Type B pancreatic cell (in vitro differentiated cells): ENCODE measurements at places on chromosomes 5 and 9. TPM values are rescaled to one million over a fixed set of nuclear protein-coding genes. Genes with fewer than 3 reads are reported as not detected.

DNA sequence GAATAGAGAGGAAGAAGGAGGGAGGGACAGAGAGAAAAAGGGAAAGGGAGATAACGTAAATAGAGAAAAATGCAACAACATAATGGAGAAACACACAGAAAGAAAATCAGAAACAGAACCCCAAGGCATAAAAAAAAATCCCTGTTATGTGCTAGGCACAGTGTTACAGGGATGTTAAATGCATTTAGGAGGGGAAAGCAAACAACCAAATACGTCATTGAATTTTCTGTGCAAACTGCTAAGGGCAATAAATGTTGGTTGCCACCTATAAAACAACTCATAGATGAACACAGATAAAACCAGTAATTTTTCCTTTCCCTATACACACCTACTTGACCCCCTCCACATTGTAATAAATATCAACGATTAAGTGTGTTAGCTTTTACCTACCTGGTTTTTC lies 51.3 kb upstream of the ASTN2 start:
- no peak for DNase-seq

DNA sequence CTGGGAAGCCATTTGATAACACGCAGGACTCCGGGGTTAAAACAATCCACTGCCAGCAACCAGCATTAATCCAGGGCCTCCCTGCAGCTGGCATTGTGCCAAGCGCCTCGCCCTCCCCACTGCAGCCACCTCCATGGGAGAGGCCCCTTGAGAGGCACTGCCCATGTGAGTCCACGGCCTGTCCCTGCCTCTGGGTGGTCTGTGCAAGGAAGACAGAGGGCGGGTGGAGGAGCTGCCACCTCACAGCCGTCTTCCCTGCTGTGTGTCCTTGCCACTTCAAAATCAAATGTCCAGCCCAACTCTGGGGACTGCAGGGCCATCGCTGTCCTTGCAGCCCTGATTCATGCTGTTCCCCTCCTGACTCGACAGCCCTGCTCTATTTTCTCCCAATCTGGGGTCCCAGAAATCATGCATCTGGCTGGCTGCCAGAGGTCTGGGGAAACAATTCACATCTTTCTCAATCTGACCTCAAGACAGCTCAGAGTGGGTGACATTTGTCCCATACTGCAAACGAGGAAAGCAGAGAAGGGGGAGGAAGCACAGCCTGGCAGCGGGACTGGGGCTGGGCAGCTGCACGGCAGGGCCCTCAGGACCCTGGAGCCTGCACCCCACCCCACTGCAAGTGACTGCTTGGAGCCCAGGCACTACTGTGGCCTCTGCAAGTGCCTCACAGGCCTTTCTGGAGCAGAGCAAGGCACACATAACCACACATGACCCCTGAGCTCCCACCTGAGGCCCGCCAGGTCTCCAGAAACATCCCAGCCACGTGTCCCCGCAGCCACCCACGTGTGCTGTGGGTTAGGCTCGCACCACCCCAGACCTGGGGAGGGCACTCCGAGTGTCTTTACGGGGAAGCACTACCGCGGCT lies 15.7 kb downstream of the BRD3OS start:
- DNase-seq: no peak

DNA sequence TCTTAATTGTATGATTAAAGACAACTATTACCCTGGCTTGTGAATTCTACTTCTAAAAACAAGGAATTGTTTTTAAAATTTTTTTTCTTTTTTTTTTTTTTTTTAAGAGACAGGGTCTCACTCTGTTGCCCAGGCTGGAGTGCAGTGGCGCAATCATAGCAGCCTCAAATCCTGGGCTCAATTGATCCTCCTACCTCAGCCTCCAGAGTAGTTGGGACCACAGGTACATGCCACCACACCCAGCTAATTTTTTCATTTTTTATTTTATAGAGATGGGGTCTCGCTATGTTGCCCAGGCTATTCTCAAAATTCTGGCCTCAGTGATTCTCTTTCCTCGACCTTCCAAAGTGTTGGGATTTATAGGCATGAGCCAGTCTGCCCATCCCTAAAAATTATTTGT lies 62.3 kb downstream of the HABP4 start:
- DNase-seq: no peak

DNA sequence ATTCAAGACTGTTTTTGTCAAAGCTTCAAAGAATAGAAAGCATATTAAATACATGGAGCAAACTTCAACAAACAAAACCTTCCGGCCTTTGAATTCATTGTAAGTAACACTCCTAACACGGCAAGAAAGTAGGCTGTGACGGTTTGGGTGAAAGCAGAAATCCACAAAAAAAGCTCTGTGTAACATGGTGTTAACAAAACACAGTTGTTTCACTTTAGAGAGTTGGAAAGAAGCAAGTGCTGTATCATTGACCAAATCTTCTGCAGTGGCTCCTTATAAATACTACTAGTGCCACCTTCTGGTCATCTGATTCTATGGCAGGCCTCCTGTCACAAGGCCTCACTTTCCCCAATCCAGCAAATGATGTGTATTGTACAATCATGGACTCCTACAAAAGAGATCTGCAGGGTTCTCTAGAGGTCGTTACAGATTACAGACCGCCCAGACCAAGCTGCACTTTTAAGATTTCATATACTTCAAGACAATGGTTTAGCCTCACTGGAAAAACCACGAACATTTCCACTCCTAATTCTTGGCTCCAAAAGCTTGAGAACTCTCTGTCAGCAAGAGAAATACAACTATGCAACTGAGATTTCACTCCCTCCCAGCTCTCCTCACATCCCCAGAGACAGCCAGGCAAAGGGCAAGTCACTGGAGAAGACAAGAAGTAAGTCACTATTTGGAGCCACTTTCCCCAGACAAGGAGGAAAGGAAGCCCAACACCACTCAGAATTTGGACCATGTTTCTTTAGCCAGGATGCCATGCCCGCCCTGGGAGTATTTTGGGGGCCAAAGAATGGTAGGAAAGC lies 196.2 kb downstream of the DTWD2 start:
- DNase-seq: no peak

The PTGS1 gene
- 1.1 and 1.7 TPM in 2 replicates for total RNA-seq

GRCh38 chr5:78328585-78329173 lies 31.7 kb upstream of the SCAMP1 start:
- DNase-seq: no peak

DNA sequence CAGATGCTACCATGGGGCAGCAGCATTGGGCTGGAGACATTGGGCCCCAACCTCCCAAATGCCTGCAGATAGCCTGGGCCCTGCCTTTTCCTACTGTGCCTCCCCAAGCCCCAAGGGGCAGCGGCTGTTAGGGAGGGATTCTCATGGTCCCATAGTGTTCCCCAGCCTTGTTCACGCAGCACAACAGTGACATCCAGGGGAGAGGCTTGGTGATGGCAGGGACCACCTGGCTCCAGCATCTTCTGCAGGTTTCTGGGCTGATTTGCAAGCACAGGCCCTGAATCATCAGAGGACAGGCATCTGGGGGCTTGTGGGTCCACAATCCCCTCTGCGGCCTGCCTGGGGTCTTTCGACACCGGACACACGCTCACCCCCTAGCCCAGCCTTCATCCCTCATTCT lies 354.6 kb downstream of the SLIT3 start:
- no peak for DNase-seq

The PCDHA1 gene
- total RNA-seq: 0.45 TPM in 1 of 2 replicates, not detected in the other

The TNFSF8 gene
- total RNA-seq: 0.19 and 0.43 TPM in 2 replicates

DNA sequence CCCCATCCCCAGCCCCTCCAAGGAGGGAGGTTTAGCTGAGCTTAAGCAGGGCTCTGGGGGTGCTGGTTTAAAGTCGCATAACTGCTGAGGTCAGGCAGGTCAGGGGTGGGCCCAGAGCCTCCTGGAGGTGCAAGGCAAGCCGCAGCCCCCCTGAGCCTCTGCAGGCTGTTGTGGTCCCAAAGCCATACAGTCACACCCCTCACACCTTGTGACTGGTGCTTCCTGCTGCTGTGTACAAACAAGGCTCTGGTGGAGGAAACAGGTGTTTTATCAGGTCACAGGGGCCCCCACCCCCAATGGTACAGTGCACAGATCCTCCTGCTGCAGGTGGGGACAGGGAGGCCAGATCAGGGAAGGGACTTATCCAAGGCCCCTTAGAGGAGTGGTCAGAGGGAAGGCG lies 8.0 kb downstream of the TCF7 start:
- DNase-seq: no peak

- peak; percentile 53 for DNase-seq
These were observed 58.0 kb upstream of the UBAC1 start for GRCh38 chr9:136019041-136019680.

DNA sequence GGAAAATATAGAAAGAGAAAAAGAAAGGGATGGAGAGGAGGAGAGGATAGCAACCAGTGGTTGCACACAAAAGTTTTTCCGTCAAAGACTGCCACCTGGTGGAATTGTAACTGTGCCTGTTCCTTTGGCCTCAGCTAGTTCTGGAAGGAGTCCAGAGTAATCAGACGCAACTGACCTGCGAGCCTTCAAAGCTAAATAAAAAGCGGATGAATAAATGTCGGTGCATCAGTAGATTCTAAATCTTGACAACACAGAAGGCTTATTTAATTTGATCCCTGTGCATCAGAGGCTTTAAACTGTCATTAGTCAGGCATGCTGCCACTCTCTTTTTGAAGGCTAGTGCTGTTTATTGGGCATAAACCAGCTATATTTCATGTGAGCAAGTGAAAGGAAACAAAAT lies 132.9 kb upstream of the ACO1 start:
- no peak for DNase-seq
